Small intestine (tissue), 16 donors: ENCODE measurements at places on chromosomes 7 and 10.
A peak's percentile ranks its signal among the peaks of the same experiment; 100 is the strongest.

DNA sequence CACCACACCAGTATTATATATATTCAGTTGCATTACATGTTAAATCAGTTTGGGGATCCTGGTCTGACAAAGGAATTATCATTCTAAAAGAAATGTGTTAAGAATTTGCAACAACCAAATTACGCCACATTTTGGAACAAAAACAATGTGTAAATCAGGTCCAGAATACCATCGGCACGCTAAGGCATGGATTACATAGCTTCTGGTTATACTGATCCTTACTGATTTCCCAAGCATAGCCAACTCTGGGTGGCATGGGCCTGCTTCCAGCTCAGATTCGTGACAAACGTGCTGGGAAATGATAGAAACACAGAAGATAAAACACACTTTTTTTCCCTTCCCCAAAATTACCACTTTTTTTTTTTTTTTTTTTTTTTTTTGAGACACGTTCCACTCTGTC lies 660.0 kb downstream of the SORCS1 start:
- H3K4me3 ChIP-seq, result no peak overlapping the region
- no peaks in the 10 kb centered on the region for H3K4me1 ChIP-seq
- H3K36me3 ChIP-seq, result no peaks in the 10 kb centered on the region
- no peaks in the 10 kb centered on the region for H3K27me3 ChIP-seq
- DNase-seq, result no peak

DNA sequence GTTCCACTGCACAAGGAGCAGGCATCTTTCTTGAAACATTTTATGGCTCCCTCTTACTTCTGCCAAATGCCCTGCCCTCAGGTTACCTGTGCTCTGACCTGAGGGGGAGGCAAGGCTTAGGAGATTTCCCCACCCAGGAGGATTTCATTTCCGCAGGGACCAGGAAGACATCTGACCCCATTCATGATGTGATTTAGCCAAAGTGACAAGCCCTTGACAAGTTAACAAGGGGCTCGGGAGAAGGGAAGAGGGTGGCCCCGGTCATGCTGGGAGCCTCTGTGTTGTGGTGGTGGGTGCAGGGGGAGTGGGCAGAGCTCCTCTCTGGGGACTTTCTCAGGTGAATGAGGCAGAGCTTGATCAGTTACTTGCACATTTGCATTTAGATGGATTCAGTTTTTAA lies 18.9 kb downstream of the GIMAP5 start:
- H3K36me3 ChIP-seq, result no peaks in the 10 kb centered on the region
- no peaks in the 10 kb centered on the region for H3K27me3 ChIP-seq

DNA sequence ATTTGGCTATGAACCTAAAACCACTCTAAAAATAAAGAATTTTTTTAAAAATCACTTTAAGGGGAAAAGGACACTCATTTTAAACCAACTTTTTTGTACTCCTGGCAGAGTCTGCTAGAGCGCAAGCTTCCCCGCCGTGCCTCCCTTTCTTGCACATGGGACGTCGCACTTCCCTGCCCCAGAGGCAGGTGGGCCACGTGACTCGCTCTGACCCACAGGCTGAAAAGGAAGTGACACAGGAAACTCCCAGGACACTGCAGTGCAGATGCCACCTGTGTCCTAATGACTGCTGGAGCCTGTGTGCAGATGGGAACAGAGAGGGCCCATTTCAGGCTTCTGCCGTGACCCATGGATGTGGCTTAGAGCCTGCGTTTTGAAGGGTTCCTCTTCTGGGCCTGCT lies 142.1 kb upstream of the LANCL2 start:
- no peaks in the 10 kb centered on the region for H3K36me3 ChIP-seq
- H3K4me3 ChIP-seq, result no peak overlapping the region
- H3K27ac ChIP-seq, result no peak overlapping the region
- H3K27me3 ChIP-seq, result no peaks in the 10 kb centered on the region
- DNase-seq, result no peak
- H3K4me1 ChIP-seq, result no peaks in the 10 kb centered on the region

DNA sequence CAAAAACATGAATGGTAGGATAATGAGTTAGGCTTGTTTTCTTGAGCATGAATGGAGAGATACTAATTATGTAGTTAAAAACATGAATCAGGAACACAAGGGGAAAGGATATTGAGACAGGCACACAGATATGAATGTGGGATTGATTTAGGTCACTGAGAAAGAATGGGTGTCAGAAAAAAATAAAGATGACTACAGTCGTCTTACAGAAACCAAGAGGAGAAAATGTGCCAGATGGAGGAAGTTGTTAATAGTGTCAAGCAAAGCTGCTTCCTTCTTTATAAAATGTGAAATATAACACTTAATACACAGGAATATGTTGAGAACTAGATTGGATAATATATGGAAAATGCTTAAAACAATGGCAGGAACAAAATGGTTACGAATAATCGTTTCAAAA lies 173.3 kb upstream of the BET1 start:
- no peaks in the 10 kb centered on the region for H3K36me3 ChIP-seq
- no peaks in the 10 kb centered on the region for H3K4me1 ChIP-seq
- no peaks in the 10 kb centered on the region for H3K27me3 ChIP-seq
- no peak overlapping the region for H3K4me3 ChIP-seq
- H3K27ac ChIP-seq, result no peak overlapping the region

DNA sequence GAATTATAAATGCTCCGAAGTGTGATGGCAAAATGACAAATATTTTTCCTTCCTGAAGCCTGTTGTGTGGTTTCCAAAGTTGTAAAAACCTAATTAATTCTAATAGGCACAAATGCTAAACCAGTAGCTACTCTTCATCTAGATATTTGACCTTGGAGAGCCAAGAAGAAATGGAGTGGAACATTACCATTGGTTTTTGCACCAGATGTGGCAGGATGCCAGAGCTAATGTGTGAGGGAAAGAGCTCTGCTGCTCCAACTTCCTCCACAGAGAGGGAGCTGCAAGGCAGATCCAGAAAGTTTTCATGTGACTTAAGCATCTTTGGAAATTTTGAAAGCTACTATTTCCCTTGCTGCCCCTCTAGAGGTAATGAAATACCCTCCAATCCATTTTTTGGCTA lies 65.1 kb upstream of the HPS1 start:
- DNase-seq, result peak; percentile 8
- H3K4me3 ChIP-seq, result no peak overlapping the region
- no peak overlapping the region for H3K27ac ChIP-seq

DNA sequence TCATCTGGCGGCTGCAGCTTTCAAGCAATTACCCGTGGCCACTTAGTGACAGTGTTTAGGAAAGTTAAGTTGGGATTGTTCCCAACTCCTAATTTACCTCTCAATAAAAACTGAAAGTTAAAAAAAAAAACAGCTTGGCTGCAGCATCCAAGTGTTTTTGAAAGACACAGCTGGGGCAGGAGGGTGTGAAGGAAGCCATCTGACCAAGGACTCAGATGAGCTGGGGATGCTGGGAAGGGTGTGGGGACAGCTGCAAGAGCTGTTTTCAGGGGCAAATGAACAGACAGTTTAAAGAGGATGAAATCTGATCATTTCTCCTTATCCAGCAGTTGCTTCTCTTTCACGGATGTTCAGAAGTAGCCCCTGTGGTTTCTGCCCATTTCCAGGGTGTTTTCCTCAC lies 129.2 kb upstream of the CDCA7L start:
- no peak overlapping the region for H3K27ac ChIP-seq
- H3K4me1 ChIP-seq, result no peaks in the 10 kb centered on the region
- DNase-seq, result no peak
- H3K36me3 ChIP-seq, result no peaks in the 10 kb centered on the region
- H3K4me3 ChIP-seq, result no peak overlapping the region
- peaks cover 3% of the 10 kb centered on the region for H3K27me3 ChIP-seq

DNA sequence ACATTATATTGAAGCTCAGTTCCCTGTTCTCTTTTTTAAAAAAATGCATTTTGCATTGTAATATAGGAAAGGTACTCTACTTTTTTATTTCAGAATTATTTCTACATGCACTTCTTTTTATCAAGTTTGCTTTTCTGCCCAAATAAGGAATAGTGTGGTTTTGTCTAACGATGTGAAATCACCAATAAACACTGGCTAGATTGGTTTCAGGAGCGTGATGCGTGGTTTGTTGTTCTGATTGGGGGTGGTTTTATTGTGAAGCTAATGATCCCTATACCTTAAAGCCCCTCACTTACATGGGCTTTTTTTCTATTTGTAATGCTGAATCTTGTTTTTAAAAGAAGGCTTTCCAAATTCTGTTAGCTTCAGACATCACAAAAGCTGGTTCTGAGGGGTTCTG lies 17.6 kb downstream of the ENTPD7 start:
- no peaks in the 10 kb centered on the region for H3K4me1 ChIP-seq
- peaks cover 31% of the 10 kb centered on the region for H3K36me3 ChIP-seq
- no peak overlapping the region for H3K27ac ChIP-seq
- no peak for DNase-seq
- no peak overlapping the region for H3K4me3 ChIP-seq
- no peaks in the 10 kb centered on the region for H3K27me3 ChIP-seq

DNA sequence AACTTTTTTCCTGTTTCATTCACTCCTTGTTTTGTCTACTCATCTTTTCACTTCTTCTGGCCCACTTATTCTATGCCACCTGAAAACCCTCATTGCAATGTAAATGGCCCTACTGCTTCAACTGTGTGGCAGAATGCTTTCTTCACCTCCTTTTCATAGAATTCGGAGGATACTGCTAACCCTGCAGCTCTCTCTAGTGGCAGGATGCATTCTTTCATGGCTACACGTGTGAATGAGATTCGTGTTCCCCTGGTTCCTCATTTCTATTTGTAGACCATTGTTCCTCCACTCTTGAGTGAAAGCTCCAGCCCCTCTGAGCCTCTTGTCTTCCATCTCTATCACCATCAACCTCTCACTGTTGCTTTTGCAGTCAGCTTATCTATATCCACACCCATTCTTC lies 20.9 kb upstream of the CYP26C1 start:
- H3K27ac ChIP-seq, result no peak overlapping the region
- no peaks in the 10 kb centered on the region for H3K4me1 ChIP-seq
- DNase-seq, result peak; percentile 39
- H3K27me3 ChIP-seq, result no peaks in the 10 kb centered on the region
- H3K36me3 ChIP-seq, result no peaks in the 10 kb centered on the region
- H3K4me3 ChIP-seq, result no peak overlapping the region

DNA sequence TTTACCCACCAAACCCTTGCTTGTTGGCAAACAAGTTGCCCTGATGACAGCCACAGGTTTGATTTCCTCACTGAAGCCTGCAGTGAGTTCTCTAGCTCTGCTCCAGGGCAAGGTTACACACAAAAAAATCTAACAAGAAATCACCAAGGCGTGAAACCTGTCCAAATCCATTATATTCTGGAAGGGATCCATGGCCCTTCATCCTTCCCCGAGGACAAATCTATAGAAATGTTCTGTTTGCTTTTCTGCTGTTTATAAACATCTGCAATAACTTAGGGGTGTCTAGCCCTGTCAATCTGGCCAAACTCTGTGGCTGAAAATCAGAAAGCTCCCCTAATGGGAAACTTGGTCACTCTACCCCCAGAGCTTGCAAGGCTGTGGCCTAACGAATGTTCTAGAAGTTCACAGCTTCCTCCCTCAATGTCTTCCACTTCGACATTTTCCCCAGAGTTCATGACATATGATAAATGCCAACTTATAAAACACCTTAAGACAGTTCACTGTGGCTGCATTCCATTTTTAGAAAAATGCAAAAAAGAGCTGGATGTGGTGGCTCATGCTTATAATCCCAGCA lies 164.5 kb downstream of the PRPF18 start:
- H3K27ac ChIP-seq, result no peak overlapping the region
- no peak for DNase-seq
- H3K36me3 ChIP-seq, result no peaks in the 10 kb centered on the region
- no peaks in the 10 kb centered on the region for H3K27me3 ChIP-seq
- H3K4me1 ChIP-seq, result no peaks in the 10 kb centered on the region

- H3K27me3 ChIP-seq, result no peaks in the 10 kb centered on the region
- H3K36me3 ChIP-seq, result no peaks in the 10 kb centered on the region
- no peaks in the 10 kb centered on the region for H3K4me1 ChIP-seq
These were observed 7.6 kb downstream of the STEAP4 start for GRCh38 chr7:88299126-88299525.
